Activated CD8-positive, alpha-beta memory T cell treated with anti-CD3 and anti-CD28 coated beads, Interleukin-2, amount 10 ng/mL, durations not matched to agents 7 days and 5 days (primary cell): ENCODE measurements at places on chromosomes 1 and 21. TPM values are rescaled to one million over a fixed set of nuclear protein-coding genes. Genes with fewer than 3 reads are reported as not detected.
A peak's percentile ranks its signal among the peaks of the same experiment; 100 is the strongest.

DNA sequence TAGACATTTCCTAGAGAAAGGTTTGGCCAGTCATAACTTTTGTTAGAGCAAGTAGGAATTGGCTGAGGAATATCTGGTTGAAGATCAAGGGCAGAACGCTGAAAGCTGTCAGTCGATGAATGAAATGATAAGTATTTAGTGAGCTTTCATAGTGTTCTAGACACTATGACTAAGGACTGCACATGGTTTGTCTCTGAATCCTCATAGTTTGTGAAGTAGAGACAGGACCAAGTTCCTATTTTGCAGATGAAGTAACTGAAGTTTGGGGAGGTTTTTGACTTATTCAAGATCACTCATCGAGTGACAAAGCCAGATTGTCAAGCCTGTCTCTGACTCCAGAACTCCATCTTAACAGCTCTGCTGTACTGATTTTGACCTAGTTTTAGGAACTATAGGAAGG, 4.7 kb downstream of the ELOA start:
- no peak overlapping the region for H3K27ac ChIP-seq
- H3K36me3 ChIP-seq = peaks cover 29% of the 10 kb centered on the region
- no peaks in the 10 kb centered on the region for H3K27me3 ChIP-seq
- no peak overlapping the region for H3K4me3 ChIP-seq

DNA sequence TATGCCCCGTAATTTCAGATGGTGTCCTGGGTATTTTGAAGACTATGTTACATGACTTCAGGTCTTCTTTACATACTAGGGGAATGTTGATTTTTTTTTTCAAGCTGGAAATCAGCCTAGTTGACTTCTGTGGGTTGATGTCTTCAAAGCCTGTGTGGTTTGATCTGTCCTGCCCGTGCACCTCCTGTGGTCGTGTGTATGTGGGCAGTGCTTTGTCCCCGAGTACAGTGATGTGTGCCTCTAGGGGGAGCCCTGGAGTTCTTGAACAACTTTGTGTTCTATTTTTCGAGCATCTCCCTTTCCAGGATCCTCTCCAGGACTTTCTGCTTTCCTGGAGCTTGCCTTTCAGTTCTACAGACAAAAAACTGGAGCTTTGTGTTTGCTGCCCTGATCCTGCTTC, 28.9 kb downstream of the OBSCN start:
- peaks cover 47% of the 10 kb centered on the region for H3K36me3 ChIP-seq
- H3K4me3 ChIP-seq = no peak overlapping the region
- DNase-seq = no peak
- no peaks in the 10 kb centered on the region for H3K4me1 ChIP-seq
- H3K27me3 ChIP-seq = no peaks in the 10 kb centered on the region

DNA sequence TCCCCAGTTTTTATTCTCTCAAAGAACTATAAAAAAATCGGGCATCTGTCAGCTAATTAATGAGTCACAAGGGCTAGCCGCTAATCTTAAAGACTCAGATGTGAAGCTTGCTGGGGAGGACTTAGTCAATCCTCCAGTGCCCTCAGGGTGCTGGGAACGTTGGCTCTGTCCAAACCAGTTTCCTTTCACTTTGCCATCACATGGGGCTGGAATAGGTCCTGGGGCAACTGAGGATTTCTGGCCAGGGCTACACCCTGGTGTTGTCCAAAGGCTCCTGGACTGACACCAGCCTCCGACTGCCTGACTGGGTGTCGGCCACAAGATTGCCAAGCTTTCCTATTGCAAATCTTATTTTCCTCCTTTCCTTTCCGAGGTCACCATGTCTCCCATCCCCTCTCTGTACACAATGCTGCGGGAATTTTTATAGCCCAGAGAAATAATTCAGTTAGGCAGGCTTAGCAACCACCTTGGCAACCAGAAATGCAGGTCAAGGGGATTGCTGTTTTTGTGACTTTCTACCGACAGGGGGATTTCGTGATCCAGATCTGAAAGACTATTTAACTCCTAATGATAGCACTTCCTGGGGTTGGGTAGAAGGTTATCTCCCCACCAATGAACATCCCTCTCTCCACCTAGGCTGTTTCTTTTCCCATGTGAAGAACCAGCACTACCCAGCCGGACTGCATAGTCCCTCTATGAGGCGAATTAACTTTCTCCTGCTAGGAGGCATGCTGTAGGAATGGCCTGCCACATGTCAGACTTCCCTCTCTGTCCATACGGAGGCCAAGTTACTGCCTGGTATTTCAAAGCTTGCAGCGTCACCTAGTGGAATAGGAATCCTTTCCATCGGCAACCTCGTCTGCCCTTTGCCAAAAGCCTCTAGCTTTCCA, 29.9 kb upstream of the CTBS start:
- H3K36me3 ChIP-seq = peaks cover 21% of the 10 kb centered on the region
- no peak overlapping the region for H3K4me3 ChIP-seq
- peaks cover 8% of the 10 kb centered on the region for H3K4me1 ChIP-seq
- no peak overlapping the region for H3K27ac ChIP-seq
- H3K27me3 ChIP-seq = no peaks in the 10 kb centered on the region

The DYRK3 gene
- total RNA-seq = 9.5 TPM

The CADM3 gene
- not detected for total RNA-seq

- H3K27me3 ChIP-seq = peaks cover 32% of the 10 kb centered on the region
- H3K36me3 ChIP-seq = no peaks in the 10 kb centered on the region
- H3K4me1 ChIP-seq = no peaks in the 10 kb centered on the region
- DNase-seq = no peak
Measured at GRCh38 chr1:78490861-78491450, at the start of gene PTGFR. Gene PTGFR (plus strand): TSS chr1:78490974. CDS start chr1:78492744, 1,770 bp downstream.

DNA sequence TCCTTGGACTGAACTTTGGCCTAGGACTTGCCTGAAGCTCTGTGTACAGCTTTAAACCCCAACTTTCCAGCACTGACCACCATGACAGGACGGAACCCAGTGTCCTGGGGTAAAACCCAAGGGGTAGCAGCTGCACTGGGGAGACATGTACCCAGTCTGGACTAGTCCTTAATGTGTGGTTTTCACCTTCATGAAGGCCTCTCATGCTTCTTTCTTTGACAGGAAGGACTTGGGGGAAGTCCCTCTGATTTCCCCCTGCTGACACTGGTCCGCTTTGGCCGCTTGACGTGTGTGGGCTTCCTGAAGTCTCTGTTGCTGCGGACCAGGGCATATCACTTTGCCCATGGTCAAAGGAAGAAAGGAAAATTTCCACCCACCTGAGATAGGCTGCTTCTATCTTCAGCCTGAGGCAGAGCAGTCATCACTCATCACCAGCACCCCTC, 66.3 kb upstream of the PRDX6 start:
- H3K27me3 ChIP-seq = no peaks in the 10 kb centered on the region
- H3K4me3 ChIP-seq = no peak overlapping the region
- H3K27ac ChIP-seq = peak overlapping the region; percentile 45
- H3K4me1 ChIP-seq = peaks cover 34% of the 10 kb centered on the region

DNA sequence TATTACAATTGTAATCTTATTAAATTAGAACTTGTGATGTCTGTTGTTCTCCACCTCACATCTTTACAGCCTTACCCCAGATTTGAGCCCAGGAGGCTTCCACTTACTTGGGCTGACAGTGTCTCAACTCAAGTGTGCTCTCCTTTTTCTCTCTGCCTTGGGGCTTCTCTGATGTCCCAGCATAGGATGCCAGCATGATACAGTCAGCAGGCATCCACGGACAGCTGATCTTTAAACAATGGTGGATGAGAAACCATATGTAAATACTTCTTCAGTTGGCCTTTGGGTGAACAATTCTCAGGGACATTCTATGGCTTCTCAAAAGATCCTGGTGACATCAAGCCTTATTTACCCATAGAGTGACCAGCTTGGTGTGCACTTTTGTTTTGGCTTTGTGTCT, 107.6 kb upstream of the GORAB start:
- H3K27me3 ChIP-seq = peaks cover 3% of the 10 kb centered on the region
- no peaks in the 10 kb centered on the region for H3K4me1 ChIP-seq
- H3K4me3 ChIP-seq = no peak overlapping the region
- no peaks in the 10 kb centered on the region for H3K36me3 ChIP-seq

- H3K27ac ChIP-seq = no peak overlapping the region
- DNase-seq = no peak
- no peak overlapping the region for H3K4me3 ChIP-seq
- H3K36me3 ChIP-seq = no peaks in the 10 kb centered on the region
Measured at GRCh38 chr1:182169203-182169602, 107.7 kb upstream of the ZNF648 start.

- H3K4me3 ChIP-seq = no peak overlapping the region
- no peaks in the 10 kb centered on the region for H3K4me1 ChIP-seq
- H3K27me3 ChIP-seq = no peaks in the 10 kb centered on the region
- no peak overlapping the region for H3K27ac ChIP-seq
- DNase-seq = no peak
- H3K36me3 ChIP-seq = peaks cover 1% of the 10 kb centered on the region
Measured at GRCh38 chr1:239982762-239983161, 108.9 kb upstream of the FMN2 start.

The E2F2 gene
- 103 TPM for total RNA-seq

The PROX1 gene
- not detected for total RNA-seq

- peak; percentile 66 for DNase-seq
- H3K27ac ChIP-seq = peak overlapping the region; percentile 95
- peaks cover 7% of the 10 kb centered on the region for H3K36me3 ChIP-seq
Measured at GRCh38 chr21:34889320-34889675, 159.8 kb downstream of the RUNX1 start.

- no peaks in the 10 kb centered on the region for H3K4me1 ChIP-seq
- no peak overlapping the region for H3K4me3 ChIP-seq
- no peaks in the 10 kb centered on the region for H3K27me3 ChIP-seq
- no peak overlapping the region for H3K27ac ChIP-seq
Measured at GRCh38 chr1:185914089-185914488, 179.9 kb downstream of the HMCN1 start.

The BMP8A gene
- not detected for total RNA-seq

GRCh38 chr1:24047110-24047477, 64.8 kb downstream of the MYOM3 start:
- no peaks in the 10 kb centered on the region for H3K36me3 ChIP-seq
- no peak overlapping the region for H3K4me3 ChIP-seq
- peaks cover 2% of the 10 kb centered on the region for H3K4me1 ChIP-seq
- no peak overlapping the region for H3K27ac ChIP-seq

DNA sequence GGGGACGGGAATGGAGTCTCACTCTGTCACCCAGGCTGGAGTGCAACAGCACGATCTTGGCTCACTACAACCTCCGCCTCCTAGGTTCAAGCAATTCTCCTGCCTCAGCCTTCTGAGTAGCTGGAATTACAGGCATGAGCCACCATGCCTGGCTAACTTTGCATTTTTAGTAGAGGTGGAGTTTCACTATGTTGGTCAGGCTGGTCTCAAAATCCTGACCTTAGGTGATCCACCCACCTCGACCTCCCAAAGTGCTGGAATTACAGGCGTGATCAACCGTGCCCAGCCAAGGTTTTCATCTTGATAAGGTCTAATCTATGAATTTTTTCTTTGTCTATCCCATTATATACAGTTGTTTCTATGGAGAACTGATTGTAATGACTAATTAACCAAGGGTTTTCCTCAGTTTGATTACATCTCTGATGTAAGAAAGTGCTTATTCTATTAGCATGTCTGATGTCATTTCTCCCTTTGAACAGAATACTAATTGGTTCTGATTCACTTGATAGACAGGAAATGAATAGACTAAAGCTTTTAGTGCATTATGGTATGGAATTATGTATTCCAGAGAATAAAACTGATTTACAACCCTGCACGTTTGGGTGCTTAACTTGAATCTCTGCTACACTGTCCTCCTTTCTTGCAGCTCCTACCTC, 11.9 kb downstream of the PACC1 start:
- H3K36me3 ChIP-seq = peaks cover 51% of the 10 kb centered on the region
- no peak overlapping the region for H3K27ac ChIP-seq
- H3K27me3 ChIP-seq = no peaks in the 10 kb centered on the region
- H3K4me3 ChIP-seq = no peak overlapping the region
- DNase-seq = no peak

The RGS13 gene
- total RNA-seq = 0.12 TPM

The B3GALT6 gene
- 25.5 TPM for total RNA-seq

The AIRE gene
- total RNA-seq = 0.06 TPM

DNA sequence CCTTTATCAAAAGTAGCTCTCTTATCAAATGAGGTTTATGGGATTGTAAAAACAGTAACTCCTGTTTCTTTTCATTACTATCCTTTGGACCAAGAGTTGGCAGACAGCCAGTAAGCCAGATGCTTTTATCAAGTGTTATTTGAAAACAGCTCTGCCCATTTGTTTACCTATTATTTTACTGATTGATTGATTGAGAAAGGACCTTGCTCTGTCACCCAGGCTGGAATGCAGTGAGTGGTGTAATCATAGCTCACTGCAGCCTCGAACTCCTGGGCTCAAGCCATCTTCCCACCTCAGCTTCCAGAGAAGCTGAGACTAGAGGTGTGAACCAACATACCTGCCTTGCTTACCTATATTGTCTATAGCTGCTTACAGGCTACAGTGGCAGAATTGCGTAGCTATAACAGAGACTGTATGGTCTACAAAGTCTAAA, 3.6 kb downstream of the PRKAB2 start:
- peaks cover 27% of the 10 kb centered on the region for H3K4me1 ChIP-seq
- no peak overlapping the region for H3K4me3 ChIP-seq
- H3K36me3 ChIP-seq = peaks cover 25% of the 10 kb centered on the region
- no peak overlapping the region for H3K27ac ChIP-seq

The NGF gene
- total RNA-seq = not detected

DNA sequence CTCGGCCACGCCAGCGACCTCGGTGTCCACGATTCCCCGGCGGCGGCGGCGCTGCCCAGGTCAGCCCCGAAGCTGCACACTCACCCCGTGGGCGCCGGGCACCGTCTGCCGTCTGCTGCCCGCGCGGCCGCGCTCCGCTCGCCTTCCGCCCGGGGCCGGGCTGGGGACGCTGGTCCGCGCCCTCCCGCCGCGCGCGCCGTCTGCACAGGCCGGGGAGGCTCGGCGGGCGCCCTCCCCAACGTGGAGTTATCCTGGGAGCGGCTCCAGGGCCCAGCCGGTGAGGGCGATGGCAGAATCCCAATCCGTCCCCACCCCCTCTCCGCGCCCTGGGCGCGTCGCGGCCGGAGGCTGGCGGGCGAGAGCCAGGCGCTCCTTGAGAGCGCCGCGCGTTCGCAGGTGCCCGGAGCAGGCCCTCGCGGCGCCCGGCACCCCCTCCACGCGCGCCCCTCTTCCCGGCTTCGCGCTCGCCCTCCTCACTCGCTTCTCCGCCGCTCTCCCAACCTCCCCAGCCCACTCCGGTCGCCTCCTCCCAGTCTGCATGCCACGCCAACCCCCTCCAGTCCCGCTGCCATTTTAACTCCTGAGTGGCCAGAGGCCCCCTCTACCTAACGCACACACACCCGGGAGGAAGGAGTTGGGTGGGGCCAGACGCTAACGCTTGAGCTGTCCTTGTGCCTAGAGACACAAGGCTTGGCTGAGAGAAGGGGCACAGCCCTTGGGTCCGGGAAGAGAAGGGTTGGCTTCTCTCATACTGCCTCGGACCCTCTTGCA, at the start of gene LRRN2:
LRRN2 (minus strand) TSS at position 503 of the 771 bp plus-strand sequence. CDS start 65,746 bp downstream, outside the sequence.
- peaks cover 60% of the 10 kb centered on the region for H3K27me3 ChIP-seq
- H3K4me3 ChIP-seq = no peak within 1 kb of the TSS
- no peak within 1 kb of the TSS for H3K27ac ChIP-seq

The HES3 gene
- not detected for total RNA-seq

The MAEL gene
- 0.38 TPM for total RNA-seq

DNA sequence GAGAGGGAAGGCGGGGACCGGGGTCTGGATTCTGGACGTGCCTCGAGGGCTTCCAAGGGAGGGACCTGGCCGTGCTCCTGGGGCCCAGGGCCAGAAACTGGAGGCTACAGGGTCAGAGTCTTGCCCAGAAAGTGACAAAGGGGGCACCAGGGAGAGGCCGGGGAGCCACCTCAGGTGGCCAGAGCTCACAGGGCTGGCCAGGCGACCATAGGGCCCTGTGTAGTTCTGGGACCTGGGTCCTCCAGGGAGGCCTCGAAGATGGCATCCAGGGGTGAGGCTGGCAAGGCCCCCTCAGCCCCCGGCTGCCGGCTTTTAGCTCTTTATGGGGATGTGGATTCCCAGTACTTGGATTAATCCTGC, 14.3 kb upstream of the LRRC3 start:
- H3K36me3 ChIP-seq = no peaks in the 10 kb centered on the region
- no peak overlapping the region for H3K4me3 ChIP-seq
- no peaks in the 10 kb centered on the region for H3K4me1 ChIP-seq
- no peak overlapping the region for H3K27ac ChIP-seq
- peaks cover 3% of the 10 kb centered on the region for H3K27me3 ChIP-seq
- DNase-seq = no peak
